Stomach (tissue), 19 donors: ENCODE measurements at places on chromosomes 16 and 17.

- DNase-seq: peak; percentile 24
Measured at GRCh38 chr16:11583166-11583565, 3.6 kb downstream of the LITAF start.

DNA sequence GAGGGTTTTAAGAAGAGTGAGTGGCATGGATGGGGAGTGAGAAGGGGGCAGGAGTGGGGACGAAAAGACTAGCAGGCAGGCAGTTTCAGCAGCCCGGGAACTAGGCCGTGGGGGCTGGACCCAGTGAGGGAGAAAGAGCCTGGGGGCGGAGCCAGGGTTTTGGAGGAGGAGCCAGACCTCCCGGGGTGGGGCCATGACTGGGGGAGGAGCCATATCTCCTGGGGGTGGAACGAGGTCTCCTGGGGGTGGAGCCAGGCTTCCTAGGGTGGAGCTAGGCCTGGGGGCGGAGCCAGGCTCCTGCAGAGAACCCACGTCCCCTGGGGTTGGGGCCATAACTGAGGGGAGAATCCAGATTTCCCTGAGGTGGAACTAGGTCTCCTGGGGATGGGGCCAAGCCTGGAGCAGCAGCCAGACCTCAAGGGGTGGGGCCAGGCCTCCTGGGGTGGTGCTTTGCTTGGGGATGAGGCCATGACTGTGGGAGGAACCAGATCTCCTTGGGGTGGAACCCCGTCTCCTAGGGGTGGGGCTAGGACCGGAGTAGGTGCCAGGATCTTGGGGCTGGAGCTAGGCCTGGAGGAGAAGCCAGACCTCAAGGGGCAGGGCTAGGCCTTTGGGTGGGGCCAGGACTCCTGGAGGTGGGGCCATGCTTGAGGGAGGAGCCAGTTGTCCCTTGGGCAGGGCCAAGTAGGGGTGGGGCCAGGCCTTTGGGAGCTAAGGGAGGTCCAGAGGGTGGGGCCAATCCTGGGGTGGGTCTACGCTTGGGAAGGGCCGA is 41.7 kb upstream of the JPH3 start:
- DNase-seq: no peak

GRCh38 chr17:43975898-43976297 is 22.2 kb upstream of the PYY start:
- no peak for DNase-seq

- DNase-seq: peak; percentile 51
Measured at GRCh38 chr17:14205992-14206461, 30.6 kb downstream of the CDRT15 start.

DNA sequence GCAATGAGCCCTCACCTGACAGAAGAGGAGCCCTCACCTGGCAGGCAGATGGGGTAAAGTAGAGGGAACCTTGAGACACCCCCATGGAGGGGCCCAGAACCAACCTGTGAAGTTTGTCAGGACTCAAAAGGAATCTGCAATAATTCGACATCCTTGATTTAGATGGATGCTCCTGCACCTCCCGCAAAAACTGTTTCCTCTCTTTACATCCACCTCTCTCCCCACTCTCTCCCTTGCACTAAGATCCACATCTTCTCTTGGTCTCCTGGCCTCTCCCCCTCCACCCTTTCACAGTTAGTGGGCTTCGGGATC is 34.9 kb upstream of the RBFOX3 start:
- no peak for DNase-seq

DNA sequence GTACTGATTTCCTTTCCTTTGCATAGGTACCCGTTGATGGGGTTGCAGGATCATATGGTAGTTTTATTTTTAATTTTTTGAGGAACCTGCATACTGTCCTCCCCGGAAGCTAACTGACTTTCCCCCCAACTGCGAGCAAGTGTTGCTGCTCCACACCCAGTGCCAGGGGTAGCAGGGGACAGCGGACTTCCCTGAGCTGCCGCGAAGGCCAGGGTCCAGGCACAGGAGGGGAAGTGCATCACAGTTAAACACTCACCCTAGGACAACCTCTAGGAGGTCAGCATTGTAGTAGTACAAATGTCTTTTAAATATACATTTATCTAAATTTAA is 201.7 kb downstream of the NPIPB11 start:
- no peak for DNase-seq

- DNase-seq: no peak
Measured at GRCh38 chr17:63505341-63505740, 17.8 kb upstream of the KCNH6 start.

GRCh38 chr16:81455006-81455405 is 10.4 kb downstream of the CMIP start:
- no peak for DNase-seq

DNA sequence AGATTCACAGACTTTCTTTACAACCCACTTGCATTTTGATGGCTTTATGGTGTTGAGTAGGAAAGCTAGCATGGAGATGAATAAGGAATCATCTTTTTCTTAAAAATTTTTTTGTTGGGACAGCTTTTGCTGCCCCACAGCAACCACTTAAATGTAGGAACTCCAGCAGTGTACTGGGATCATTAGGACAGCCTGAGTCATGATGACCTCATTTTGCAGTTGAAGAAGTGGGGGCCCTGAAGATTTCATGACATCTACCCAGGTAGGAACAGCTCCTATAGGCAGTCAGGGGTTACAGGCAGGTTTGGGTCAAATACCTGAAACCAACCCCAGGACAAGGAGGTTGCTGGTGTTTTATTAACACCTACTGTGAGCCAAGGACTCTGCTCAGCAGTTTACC is 2.1 kb downstream of the METTL22 start:
- DNase-seq: no peak

DNA sequence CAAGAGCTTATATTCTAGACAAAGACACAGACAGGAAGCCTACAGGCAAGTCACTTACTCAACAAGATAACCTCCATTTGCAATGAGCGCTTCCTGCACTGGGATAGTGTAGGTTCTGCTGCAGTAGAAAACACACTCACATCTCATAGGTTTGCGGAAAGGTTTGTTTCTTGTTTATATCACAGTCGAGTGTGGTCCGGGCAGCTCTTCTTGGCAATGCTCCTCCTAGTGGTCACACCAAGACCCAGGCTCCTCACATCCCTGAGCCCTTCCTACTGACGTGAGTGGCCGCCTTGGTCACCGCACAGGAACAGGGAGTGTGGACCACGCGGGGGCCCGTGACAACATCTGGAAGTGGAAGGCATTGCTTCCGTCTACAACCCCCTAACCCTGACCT is 48.0 kb upstream of the RBFOX3 start:
- DNase-seq: peak; percentile 66

DNA sequence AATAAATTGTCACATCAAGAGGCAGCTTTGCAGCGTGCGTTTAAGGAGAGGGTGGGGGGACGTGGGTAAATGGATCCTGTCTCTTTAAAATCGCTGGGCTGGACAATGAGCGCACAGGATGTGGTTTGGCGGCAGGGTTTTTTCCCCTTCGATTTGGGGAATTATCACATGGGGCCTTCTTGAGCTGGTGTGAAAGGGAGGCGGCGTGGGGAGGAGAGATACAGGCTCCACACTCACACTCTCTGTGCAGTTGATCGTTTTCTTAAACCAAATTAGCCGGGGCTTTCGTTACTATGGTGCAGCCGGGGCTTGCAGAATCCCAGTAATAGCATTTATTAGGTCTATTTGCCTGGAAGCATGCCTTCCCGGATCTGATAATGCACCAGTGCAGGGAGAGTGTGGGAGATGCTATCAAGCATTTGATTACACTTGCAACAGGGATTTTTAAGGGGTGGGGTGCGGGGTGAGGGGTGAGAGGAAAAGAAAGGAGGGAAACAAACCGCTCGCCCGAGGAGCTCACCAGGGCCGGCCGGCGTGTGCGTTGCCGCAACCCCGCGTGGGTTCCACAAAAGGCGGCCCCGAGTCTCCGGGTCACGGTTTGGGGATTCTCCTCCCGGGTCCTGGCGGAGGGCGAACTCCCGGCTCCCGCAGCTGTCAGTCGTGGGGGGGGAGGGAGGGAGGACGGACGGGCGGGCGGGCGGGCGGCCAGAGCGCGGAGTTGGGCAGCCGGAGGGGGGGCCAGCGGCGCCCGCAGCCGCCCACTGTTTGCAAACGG is 58.8 kb upstream of the GSE1 start:
- peak; percentile 89 for DNase-seq

- no peak for DNase-seq
Measured at GRCh38 chr17:13503526-13503925, 98.2 kb downstream of the HS3ST3A1 start.

DNA sequence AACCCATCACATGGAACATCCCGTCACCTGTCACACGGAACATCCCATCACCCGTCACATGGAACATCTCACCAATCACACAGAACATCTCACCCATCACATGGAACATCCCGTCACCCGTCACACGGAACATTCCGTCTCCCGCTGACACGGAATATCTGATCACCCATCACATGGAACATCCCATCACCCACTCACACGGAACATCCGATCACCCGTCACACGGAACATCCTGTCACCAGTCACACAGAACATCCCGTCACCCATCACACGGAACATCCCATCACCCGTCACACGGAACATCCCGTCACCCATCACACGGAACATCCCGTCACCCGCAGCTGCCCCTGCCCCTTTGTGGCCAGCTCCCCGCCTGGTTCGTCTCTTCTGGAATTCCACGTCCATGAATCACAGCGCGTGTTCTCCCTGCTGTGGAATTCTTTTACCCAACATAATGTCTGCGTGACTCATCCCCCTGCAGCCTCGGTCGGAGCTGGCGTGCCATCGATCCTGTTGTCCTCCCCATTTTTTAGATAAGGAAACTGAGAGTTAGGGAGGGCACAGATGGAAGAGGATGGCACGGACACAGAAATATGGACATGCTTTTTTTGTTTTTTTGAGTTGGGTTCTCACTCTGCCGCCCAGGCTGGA is 5.6 kb downstream of the CPNE7 start:
- DNase-seq: no peak
